IMR-90 (cell line): ENCODE measurements at places on chromosomes 1 and 21. TPM values are rescaled to one million over a fixed set of nuclear protein-coding genes. Genes with fewer than 3 reads are reported as not detected.

SUSD4 gene
- 1.1 and 2.7 TPM in 2 replicates for total RNA-seq

DNA sequence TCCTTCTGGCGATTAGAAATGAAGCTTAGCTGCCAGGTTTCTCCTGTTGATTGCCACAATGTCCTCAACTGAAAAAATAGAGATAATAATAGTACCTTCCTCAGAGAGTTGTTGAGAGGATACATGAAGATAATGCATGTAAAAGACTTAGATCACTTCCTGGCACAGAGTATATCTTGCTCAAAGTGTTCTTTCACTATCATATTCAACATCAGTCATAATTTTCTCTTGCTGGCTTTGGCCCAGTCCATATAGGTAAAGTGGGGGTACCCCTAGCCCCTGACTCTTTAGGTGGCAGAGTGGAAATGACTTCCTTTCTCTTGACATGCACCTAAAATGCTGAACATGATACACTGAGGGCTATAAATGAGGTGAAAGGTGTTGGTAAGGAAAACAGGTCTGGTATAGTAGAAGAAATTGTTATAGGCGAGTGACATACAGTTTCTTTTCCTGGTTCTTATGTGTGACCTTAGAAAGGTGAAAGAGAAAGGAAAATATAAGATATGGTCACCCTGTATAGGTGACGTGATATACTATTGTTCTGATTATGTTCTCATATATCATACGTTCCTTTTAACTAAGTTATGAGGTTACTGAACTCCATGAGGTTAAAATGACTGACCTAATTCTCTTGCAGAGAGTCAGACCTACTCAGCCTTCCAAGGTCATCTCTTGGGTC lies 209.9 kb upstream of the DEPDC1 start:
- DNase-seq: no peak

DNA sequence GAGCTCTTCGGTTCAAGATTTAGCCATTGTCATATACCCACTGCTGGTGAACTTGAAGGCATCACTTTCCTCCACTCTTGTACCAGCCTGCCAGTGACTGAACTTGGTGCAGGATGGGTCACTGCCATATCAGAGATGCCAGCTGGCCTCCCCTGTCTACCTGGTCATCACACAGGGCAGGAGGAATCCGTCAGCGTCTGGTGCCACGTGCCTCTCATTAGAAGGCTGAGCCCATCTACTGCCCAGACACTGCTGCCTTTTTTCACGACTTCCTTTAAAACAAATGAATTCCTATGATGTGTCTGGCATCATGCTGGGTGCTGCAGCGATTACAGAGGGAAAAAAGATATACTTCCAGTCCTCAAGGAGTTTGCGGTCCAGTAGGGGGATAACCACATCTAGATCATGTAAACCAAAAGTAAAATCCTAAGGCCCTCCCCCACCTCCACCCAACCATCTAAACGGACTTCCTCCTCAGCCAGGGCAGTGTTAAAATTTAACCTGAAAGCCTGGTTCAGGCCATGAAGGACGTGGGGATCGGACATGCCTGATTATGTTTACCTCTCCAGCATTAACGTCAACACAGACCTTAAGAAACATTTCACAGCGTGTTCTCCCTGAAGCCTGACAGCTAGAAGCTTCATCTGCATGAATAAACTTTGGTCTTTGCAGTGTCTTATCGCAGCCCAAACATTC lies 29.2 kb upstream of the PDE9A start:
- DNase-seq: no peak

- DNase-seq: no peak
These were observed 23.4 kb upstream of the PWP2 start for GRCh38 chr21:44083631-44084291.

DNA sequence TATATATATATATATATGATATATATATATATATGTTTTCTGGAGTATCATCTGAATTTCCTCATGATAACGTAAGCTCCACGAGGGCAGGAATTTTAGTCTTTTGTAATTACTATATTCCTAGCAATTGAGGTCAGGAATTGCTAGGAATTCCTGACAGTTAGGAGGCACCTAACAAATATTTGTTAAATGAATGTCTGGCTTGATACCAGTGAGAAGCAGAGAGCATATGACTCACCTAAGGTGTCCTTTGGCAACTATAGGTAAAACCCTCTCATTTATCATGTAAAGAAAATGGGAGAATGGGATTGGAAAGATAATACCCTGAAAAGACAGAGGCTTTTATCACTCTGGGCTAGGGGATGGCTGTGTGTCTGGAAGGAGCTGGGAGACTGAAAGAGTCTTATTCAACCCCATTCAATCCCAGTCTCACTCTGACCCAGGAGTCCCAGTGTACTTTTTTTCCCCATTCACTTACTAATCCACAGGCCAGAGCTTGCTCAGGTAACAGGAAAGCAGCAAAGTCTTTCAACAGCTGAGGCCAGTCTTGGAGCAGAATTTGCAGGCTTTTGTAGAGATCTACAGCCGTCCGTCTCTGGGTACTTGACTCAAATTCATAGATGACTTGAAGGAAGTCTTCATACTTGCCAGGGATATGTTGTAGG lies 71.2 kb downstream of the DAP3 start:
- no peak for DNase-seq

SOX13 gene
- total RNA-seq: 0.54 and 0.56 TPM in 2 replicates

GRCh38 chr21:41765973-41766882 lies 624 bp downstream of the RIPK4 start:
- no peak for DNase-seq

FLVCR1 gene
- total RNA-seq: 3.9 and 6.7 TPM in 2 replicates

- DNase-seq: no peak
These were observed 28.0 kb upstream of the LRRN2 start for GRCh38 chr1:204713541-204713940.

CD53 gene
- not detected in 2 replicates for total RNA-seq

DNA sequence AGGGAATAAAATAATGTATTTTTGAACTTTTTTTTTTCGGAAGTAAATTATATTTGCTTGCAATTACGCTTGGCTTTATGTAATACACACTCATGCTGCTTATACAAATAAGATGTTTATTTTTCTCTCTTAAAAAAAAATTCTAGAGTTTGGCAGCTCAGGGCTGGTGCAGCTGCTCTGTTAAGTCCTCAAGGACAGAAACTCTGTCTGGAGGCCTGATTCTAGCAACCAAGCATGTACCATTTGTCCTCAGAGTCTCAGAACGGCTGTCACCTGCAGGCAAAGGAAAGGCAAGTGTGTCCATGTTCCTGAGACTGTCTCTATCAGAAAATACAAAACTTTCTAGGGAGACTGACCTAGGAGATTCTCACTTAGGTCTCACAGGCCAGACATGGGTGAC lies 23.2 kb upstream of the CLDN17 start:
- DNase-seq: no peak

AHCTF1 gene
- total RNA-seq: 29.0 and 40.3 TPM in 2 replicates

DNA sequence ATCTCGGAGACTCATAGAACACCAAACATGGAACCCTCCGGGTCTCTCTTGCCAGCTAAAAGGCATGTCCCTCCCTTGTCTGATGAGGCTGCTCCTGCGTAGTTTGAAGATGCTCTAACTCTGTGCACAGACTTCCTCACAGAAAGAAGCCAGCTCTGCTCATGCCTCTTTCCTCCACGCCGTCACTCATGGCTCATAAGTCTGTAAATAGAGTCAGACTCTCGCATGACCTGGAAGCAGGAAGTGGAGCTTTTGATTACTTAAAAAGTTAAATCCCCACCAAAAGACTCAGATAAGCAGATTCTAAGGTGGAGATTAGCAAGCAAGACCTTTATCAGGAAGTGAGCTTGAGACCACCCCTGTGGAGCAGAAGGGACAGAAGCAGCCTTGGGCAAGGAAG lies 171.6 kb downstream of the TRIM33 start:
- DNase-seq: no peak

SPATA46 gene
- not detected in 2 replicates for total RNA-seq

BARHL2 gene
- total RNA-seq: not detected in 2 replicates

HMGCS2 gene
- total RNA-seq: not detected in 2 replicates

TMEM201 gene
- 1.3 and 1.9 TPM in 2 replicates for total RNA-seq

CACNA1S gene
- not detected in 2 replicates for total RNA-seq

DNA sequence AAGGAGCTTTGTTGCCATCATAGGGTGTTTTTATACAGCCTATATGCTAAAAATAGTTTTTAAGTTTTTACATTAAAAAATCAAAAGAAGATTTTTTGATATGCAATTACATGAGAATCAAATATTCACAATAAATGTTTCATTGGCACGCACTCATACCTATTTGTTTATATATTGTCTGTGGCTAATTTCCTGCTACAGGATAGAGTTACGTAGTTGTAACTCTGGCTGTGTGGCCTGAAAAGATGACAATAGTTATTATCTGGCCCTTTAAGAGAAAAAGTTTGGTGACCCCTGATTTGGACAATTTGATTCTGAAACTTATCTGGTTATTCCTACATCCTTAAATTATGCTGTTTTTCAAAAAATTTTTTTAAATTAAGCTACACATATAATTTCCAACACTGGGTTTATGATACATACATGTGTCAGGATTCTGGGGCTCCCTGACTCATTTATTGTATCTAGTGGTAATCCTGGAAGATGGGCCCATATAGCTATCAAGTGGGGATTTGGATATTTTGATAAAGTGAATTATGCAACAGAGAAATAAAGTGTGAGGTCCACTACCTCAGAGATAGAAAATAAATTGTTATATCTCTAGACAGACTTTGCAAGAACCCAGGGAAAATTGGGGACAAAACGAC lies 370.2 kb upstream of the LYPLAL1 start:
- DNase-seq: no peak

GRCh38 chr1:36920371-36920770 lies 113.9 kb downstream of the GRIK3 start:
- no peak for DNase-seq

CD101 gene
- not detected in 2 replicates for total RNA-seq

PAQR6 gene
- under 0.01 TPM in 1 of 2 replicates, not detected in the other for total RNA-seq

RGS7 gene
- total RNA-seq: 0.72 and 0.83 TPM in 2 replicates

DNA sequence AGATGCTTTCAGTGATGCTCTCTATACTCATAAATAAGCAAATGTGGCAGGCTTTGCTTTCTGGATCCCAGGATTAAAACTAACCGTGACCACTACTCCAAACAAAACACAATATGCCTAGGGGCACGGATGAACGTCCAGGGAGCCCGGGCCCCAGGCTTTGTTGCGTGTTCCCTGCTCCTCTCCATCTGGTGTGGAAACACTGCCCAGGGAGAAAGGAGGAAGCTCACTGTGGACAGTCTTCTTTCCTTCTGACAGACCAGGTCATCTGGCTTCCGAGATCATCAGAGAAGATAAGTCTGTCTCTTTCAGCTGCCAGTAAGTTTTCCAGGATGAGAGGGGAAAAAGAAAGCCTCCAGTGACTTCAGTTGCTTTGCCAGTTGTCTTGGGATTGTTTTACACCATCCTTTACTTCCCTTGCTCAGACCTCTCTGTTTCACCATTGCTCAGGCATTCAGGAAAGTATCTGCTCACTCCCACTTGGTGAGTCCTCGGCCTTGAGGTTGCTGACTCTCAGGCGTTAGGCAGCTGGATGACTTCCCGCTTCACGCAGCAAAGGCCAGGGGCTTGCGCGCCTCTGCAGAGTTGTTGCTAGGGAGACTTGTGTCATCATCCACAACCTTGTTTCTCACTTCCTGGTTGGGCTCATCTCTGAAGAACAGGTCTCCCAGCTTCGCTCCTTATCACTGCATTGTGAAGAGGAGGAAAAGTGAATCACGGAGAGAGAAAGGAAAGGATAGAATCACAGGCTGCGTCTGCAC lies 20.6 kb upstream of the PGD start:
- peak; percentile 95 for DNase-seq

CFAP57 gene
- total RNA-seq: 0.28 and 0.36 TPM in 2 replicates

TTC24 gene
- total RNA-seq: not detected in 2 replicates

CCDC190 gene
- 0.28 and 0.36 TPM in 2 replicates for total RNA-seq

DMBX1 gene
- total RNA-seq: not detected in 2 replicates

GRCh38 chr1:73452522-73452921 lies 745.5 kb downstream of the LRRIQ3 start:
- DNase-seq: no peak

GRCh38 chr21:38293765-38294164 lies 37.0 kb downstream of the KCNJ15 start:
- DNase-seq: no peak

GRCh38 chr1:156478250-156478627 lies 22.3 kb downstream of the MEF2D start:
- DNase-seq: no peak

DNA sequence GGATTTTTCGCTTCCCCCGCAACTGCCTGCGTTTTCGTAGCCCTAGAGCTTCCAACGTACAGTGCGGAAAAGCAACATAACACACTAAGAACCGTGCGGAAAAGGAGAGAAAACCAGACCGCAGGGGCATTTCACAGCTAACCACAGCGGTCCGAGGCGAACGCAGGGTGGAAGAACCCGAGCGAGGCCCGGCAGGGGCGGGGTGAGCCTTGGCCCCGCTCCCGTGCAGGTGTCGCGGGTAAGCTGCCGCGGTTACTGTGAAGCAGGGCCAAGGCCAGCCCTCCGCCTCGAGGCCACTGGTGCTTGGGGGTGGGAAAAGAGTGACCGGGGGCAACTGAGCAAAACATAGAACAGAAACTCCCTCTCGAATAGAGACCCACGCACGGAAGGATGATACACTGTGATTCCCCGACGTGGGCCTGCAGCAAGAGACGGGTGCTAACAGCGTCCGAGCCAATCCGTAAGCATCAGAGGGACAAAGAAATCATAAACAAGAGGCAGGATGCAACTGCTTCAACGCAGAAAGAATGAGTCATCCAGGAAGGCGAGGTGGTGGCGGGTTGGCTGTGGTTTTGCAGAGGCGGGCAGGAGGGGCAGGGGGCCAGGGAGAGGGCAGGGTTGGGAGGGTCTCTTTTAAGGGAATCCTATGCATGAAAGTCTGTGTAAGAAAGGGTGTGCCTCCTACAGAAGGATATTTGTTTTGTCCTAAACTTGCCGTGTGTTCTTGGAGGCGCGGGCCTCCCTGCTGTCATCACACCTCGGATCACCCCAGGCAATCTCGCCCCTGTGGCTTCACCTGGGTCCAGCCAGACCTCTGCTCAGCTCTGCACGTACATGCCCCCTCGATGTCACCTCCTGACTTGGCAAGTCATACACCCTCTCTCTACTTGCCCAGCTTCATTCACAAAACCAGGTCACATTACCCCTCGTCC lies 7.3 kb downstream of the GNG4 start:
- DNase-seq: peak; percentile 67

ITGB2 gene
- not detected in 2 replicates for total RNA-seq

- DNase-seq: peak; percentile 47
These were observed 49.1 kb upstream of the DMRTB1 start for GRCh38 chr1:53410100-53410541.

- no peak for DNase-seq
These were observed 3.6 kb downstream of the COL9A2 start for GRCh38 chr1:40313329-40313957.
